Natural killer cell treated with Interleukin-12 subunit alpha and Interleukin-12 subunit beta and Interleukin-15 and Interleukin-18, amount 100 ng/mL, for 72 hours (primary cell): ENCODE measurements at places on chromosomes 2 and 18.
A peak's percentile ranks its signal among the peaks of the same experiment; 100 is the strongest.

DNA sequence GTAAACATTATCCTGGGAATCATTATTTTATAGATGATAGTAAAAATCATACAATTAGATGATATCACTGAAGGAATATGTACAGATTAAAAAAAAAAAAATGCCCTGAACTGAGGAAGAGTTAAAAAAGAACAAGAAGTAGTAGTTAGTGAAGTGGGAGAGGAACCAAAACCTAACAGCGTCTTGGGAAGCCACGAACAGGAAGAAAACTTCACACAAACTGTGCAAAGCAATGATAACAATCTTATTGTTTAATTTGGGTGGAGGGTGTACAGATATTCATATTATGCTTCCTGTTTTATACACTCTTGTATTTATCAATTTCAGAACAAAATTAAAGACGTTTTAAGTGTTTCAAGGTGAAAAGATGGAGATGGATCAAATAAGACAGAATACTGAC, 3.5 kb downstream of the HEATR5B start:
- H3K27me3 ChIP-seq = no peaks in the 10 kb centered on the region
- H3K4me3 ChIP-seq = peak overlapping the region; percentile 80
- DNase-seq = no peak
- peak overlapping the region; percentile 63 for H3K27ac ChIP-seq

DNA sequence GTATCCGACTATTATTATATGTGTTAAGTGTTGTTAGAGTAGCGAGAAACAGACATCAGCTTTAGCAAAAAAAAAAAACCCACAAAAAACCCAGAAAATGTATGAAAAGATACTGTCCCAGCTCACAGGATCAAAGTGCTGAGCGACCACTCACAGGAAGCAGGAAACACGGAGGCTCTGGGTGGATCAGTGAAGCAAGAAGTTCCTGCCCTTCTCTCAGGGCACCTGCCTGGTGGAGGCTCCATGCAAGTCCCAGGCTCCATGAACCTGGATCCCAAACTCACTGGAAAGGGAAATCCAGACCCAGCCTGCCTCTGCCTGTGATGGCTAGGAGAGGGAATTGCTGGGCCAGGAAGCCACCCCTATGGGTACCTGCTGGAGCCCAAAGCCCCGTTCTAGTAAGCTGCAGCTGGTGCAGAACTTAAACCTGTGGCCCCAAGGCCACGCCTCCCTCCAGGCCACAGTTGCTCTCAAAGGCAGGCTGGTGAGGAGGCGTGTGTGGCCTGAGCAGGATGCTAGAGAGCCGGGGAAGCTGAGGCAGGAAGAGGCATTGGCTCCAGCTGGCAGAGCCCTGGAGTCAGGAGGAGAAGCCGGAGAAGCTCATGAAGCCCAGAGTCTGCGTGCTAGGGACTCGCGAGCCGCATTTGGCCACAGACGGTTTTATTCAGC, 63.5 kb upstream of the TAF1B start:
- H3K4me1 ChIP-seq = peaks cover 27% of the 10 kb centered on the region
- H3K36me3 ChIP-seq = no peaks in the 10 kb centered on the region
- H3K27me3 ChIP-seq = no peaks in the 10 kb centered on the region
- H3K4me3 ChIP-seq = peak overlapping the region; percentile 74
- DNase-seq = no peak

GRCh38 chr2:99609851-99610381, 120.1 kb upstream of the REV1 start:
- no peaks in the 10 kb centered on the region for H3K36me3 ChIP-seq
- no peak overlapping the region for H3K4me3 ChIP-seq
- H3K4me1 ChIP-seq = no peaks in the 10 kb centered on the region
- H3K27me3 ChIP-seq = peaks cover 3% of the 10 kb centered on the region
- no peak overlapping the region for H3K27ac ChIP-seq

DNA sequence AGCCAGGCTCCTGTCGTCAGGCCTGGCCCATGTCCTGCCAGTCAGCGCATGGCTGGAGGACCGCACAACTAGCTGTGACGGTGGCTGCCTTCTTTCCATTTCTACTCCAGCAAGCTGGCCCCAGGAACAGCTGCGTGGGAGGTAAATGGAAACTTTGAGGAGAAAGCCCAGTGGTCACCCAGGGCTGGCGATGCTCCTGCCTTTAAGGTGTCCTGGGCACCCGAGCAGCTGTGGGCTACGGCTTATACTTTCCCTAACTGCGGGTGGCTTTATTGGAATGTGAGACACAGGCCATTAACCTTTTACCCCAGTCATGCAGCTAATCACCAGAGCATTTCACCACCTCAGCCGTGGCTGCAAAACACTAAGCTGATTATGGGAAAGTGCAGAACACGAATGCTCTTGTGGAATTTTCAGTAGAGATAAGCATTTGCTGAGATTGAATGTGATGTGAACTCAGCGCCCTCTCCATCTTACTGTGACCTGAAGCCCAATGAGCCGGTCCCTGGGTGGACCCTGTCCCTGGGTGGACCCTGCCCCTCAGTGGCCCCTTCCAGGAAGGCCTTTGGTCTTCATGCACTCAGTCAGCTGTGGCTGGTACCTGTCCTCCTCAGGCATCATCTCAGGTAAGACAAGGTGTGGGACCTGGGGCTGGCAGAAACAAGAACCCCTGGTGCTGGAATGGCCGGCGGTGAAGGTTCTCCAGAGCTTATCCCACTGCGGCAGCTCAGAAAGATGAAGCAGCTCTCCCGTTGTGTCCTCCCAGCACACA, 275.4 kb upstream of the HS6ST1 start:
- H3K27ac ChIP-seq = no peak overlapping the region
- H3K36me3 ChIP-seq = no peaks in the 10 kb centered on the region
- no peaks in the 10 kb centered on the region for H3K4me1 ChIP-seq
- H3K4me3 ChIP-seq = no peak overlapping the region
- peaks cover 5% of the 10 kb centered on the region for H3K27me3 ChIP-seq

GRCh38 chr18:10455726-10456453, 1.5 kb downstream of the APCDD1 start:
- DNase-seq = no peak
- H3K4me1 ChIP-seq = no peaks in the 10 kb centered on the region
- H3K27ac ChIP-seq = no peak overlapping the region
- no peaks in the 10 kb centered on the region for H3K36me3 ChIP-seq

DNA sequence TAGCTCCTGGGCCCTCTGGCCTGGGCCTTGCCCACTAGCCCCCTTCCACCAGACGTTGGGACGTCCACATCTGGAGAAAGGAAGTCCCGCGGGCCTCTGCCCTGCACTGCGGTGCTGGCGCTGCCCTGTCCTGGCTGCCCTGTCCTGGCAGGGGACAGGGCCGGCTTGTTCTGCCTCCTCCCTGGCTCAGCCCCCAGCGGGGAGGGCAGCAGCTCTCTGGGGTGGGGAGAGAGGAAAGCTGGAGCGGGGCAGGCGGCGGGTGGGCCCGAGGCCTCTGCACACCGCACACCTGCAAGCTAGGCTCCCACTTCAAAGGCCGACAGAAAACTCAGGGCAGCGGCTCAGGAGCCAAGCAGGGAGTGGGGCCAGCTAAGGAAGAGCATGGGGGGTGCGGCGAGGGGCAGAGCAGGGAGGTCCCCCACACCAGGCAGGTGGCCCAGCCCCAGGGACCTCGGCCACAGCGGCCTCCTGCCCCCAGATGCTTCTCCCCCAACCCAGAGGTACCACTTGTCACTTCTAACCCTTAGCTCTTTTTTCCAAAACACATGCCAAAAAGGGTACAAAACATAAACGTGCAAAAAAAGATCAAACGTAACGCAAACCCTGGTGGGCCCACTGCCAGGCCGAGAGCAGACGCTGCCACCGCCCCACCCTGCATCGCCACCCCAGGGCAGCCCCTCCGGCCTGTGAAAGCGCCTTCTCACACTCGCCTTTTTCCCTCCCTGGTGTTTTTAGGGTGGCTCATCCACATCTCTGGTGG, 13.5 kb downstream of the SNED1 start:
- H3K4me3 ChIP-seq = no peak overlapping the region
- no peak overlapping the region for H3K27ac ChIP-seq
- DNase-seq = no peak
- no peaks in the 10 kb centered on the region for H3K36me3 ChIP-seq

DNA sequence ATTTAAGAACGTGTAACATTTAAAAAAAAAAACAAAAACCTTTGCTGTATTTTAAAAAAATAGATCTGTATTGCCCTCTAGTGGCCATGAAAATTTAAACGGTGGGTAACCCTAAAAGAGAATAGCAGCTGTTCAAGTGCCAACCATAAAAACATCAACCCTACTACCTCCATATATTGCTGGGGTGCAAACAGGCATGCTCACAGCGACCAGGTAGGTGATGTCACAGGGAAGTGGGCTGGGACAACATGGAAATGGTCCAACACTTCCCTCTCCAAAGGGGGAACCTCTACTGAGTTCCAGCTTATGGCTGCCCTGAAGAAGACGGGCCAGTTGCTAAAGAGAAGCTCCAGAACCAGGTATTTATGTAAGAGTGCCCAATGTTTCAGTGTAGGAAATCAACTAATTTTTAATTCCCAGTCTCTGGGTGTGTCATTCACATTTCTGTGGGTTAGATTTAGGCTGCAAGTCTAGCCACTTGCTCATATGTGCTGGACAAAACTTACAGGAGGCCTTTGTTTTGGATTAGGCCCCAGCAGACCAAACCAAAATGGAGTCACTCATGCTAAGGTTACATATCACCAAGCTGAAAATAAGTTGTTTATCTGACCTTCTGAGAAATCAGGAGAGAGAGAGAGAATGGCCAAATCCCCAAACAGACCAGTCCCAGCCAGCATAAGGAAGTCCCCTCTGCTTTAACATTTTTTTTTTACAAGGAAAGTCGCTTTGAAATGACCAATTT, 54.5 kb downstream of the SKA1 start:
- H3K36me3 ChIP-seq = no peaks in the 10 kb centered on the region
- H3K4me1 ChIP-seq = no peaks in the 10 kb centered on the region
- H3K27ac ChIP-seq = no peak overlapping the region
- H3K4me3 ChIP-seq = no peak overlapping the region

GRCh38 chr2:239114616-239115265, 266.9 kb downstream of the TWIST2 start:
- no peak overlapping the region for H3K4me3 ChIP-seq
- peaks cover 4% of the 10 kb centered on the region for H3K36me3 ChIP-seq
- H3K4me1 ChIP-seq = peaks cover 23% of the 10 kb centered on the region

DNA sequence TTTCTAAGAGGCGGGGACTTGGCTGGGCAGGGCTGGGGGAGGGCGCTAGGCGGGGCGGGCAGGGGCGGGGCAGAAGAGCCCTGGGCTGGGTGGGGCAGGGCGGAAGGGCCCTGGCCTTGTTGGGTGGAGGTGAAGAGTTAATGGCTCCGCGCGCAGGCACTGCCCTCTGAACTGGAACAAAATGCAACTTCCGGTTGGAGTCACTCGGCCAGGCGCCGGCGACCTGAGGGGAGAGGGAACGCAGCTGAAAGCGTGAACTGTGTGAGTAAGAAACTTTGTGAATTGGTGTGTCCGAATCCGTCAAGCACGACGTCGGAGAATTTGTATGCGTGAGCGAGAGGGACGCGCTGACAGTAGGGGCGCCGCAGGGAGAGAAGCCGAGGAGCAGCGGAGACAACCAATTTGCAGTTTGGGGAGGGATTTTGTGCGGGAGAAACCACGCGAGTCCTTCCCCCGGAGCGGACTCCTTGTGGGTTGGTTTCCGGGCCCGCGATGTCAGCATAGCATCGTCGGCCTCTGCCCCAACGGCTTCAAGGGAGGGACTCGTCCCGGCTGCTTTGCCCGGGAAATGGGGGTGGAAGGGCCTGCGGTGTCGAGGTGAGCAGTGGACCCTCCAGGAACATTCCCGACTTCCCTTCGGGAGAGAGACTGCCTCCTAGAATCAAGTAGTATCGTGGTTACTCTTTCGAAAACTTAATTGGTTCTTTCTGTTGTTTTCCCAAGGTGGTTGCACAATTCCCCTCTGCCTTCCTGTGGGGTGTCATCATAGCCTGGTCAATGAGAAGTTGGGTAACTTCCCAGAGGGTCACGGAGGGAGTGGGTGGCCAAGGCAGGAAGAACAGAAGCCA, at the start of gene TANK:
Gene TANK (plus strand): TSS at position 203 of the 848 bp plus-strand sequence. CDS start 19,235 bp downstream, outside the sequence.
- peaks cover 68% of the 10 kb centered on the region for H3K36me3 ChIP-seq
- H3K4me3 ChIP-seq = peak within 1 kb of the TSS; percentile 95
- H3K27ac ChIP-seq = peak within 1 kb of the TSS; percentile 98
- peaks cover 77% of the 10 kb centered on the region for H3K4me1 ChIP-seq

DNA sequence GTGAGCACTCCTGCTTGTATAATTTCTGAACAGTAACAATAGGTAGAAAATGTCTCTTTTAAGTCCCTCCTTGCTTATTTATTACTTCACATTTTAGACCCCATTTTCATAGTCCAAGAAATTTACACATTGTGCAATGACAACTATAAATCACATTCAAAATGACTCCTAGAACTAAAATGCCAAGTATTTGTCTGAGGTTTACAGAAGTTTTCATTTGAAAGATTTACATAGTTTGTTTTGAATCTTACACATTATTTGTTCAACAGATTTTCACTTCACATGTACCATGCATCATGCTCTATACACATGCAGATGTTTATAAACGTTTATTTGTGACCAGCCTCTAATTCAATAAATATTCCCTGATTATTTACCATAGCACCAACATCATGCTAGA, 15.7 kb upstream of the TRIB2 start:
- H3K4me1 ChIP-seq = peaks cover 36% of the 10 kb centered on the region
- DNase-seq = no peak
- H3K36me3 ChIP-seq = peaks cover 7% of the 10 kb centered on the region

GRCh38 chr18:72458271-72458670, 85.9 kb downstream of the CBLN2 start:
- no peaks in the 10 kb centered on the region for H3K36me3 ChIP-seq
- no peak for DNase-seq
- H3K4me3 ChIP-seq = no peak overlapping the region
- no peaks in the 10 kb centered on the region for H3K4me1 ChIP-seq
- no peaks in the 10 kb centered on the region for H3K27me3 ChIP-seq
- no peak overlapping the region for H3K27ac ChIP-seq

- DNase-seq = no peak
- peak overlapping the region; percentile 5 for H3K27ac ChIP-seq
- peaks cover 10% of the 10 kb centered on the region for H3K36me3 ChIP-seq
- no peaks in the 10 kb centered on the region for H3K27me3 ChIP-seq
- peaks cover 49% of the 10 kb centered on the region for H3K4me1 ChIP-seq
These were observed 51.8 kb downstream of the COA5 start for GRCh38 chr2:98556344-98557033.

GRCh38 chr2:1585635-1586034, 158.7 kb downstream of the PXDN start:
- no peak for DNase-seq
- H3K36me3 ChIP-seq = no peaks in the 10 kb centered on the region
- no peak overlapping the region for H3K4me3 ChIP-seq
- H3K27me3 ChIP-seq = peaks cover 2% of the 10 kb centered on the region

- DNase-seq = no peak
- H3K36me3 ChIP-seq = no peaks in the 10 kb centered on the region
- H3K27me3 ChIP-seq = peaks cover 32% of the 10 kb centered on the region
- no peak overlapping the region for H3K4me3 ChIP-seq
- no peak overlapping the region for H3K27ac ChIP-seq
These were observed 3.8 kb upstream of the ATP6V1C2 start for GRCh38 chr2:10717628-10718027.

DNA sequence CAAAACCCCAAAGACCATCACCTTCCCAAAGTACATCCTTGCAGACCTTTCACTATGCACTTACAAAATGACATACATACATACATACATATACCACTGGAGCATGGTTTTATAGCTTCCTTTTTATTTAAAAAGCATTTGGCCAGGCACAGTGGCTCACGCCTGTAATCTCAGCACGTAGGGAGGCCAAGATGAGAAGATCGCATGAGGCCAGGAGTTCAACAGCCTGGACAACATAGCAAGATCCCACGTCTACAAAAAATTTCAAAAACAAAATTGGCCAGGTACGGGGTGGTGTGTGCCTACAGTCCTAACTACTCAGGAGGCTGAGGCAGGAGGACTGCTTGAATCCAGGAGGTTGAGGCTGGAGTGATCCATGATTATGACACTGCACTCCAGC, 29.9 kb upstream of the ADAM17 start:
- no peak for DNase-seq
- H3K27me3 ChIP-seq = no peaks in the 10 kb centered on the region
- H3K36me3 ChIP-seq = peaks cover 12% of the 10 kb centered on the region

- no peak for DNase-seq
- no peaks in the 10 kb centered on the region for H3K4me1 ChIP-seq
- H3K4me3 ChIP-seq = no peak overlapping the region
- H3K27me3 ChIP-seq = no peaks in the 10 kb centered on the region
- H3K36me3 ChIP-seq = no peaks in the 10 kb centered on the region
These were observed 79.3 kb downstream of the RHOB start for GRCh38 chr2:20526160-20526559.
